ENCODE measurements at places on chromosomes 11 and 22.
A peak's percentile ranks its signal among the peaks of the same experiment; 100 is the strongest.

GRCh38 chr11:3840870-3841425, at the start of gene RHOG:
Gene RHOG, minus strand, starts transcription at chr11:3840959. Its CDS starts 12,821 bp downstream, at chr11:3828138.
- peak; percentile 75 for DNase-seq

DNA sequence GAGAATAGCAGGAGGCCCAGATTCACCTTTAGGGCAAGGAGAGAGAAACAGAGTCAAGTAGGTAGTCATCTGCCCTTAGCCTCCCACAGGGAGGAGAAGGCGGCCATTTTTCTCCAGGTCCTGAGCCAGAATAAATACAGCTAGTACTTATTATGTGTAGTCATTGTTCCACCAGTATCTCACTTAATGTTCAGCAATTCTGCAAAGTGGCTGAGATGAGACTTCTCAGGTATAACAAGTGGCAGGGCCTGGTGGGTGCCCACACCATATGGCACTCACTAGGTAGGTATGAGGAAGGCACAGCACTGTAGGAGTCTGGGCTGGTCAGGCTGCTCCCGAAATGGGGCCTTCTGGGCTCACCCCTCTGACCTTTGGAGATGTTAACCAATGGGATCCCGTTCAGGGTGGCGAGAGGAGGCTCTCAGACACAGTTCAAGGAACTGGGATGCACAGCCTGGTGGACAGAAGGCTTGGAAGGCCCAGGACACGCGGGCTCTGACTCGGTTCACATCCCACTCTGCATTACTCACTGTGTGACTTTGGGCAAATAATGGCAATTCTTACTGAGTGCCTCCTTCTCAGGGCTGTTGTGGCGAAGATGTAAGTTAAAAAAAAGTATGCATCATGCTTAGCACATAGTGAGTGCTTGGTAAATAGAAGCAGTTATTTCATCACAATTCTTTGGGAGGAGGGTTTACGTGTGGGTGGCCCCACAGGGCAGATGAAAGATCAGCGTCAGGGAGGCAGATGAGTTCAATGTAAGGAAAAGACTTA, 25.1 kb downstream of the RTN4RL2 start:
- DNase-seq, result no peak

DNA sequence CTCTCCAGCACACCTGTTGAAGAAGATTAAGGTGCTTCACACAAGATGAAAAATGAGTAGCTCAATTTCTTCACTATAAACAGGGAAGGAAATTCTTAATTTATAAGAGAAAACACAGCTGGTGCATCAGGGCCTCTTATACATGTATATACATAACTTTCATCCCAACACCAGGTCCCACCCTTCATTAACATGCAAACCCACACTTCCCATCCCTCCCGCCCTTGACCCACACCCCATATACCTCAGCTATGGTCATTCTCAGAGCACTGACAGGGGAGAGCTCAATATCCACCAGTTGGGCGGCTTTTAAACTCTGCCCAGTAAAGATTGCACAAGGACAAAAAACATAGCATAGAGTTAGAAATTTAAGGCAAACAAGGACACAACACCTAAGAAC, 85.8 kb downstream of the ATG16L2 start:
- DNase-seq, result no peak

- DNase-seq, result peak; percentile 94
Observed at GRCh38 chr11:8328848-8329330, 65.2 kb upstream of the LMO1 start.

GRCh38 chr22:23849009-23850006, 8.4 kb upstream of the SLC2A11 start:
- DNase-seq, result peak; percentile 82

GRCh38 chr11:117664897-117665296, 132.1 kb downstream of the DSCAML1 start:
- no peak for DNase-seq

DNA sequence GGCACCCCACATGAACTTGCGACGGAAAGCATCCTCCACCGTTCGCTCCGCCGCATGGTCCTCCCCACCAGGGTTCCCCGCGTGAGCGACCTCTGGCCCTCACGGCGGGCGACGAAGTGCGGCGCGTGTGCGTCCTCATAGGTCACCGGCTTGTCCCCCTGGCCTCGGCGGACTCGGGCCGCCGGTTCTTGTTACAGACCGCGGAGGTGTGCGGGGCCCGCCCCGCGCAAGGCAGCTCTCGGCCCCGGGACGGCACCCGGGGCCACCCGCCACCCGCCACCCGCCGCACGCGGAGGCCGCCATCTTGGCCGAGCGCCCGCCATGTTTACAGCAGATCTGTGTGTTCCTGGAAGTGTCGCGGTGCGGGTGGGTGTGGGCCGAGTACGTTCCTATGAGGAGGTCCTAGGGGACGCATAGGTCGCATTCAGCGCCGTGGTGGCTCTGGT, 3.5 kb upstream of the IFITM2 start:
- no peak for DNase-seq

GRCh38 chr11:7892840-7893254, 38.2 kb downstream of the OR10A6 start:
- peak; percentile 68 for DNase-seq
